DMS 273 treated with DMSO at 0.1 percent for 48 hours (cell line): ENCODE measurements at places on chromosomes 1 and 21.

- no peak for DNase-seq
Observed at GRCh38 chr1:230206976-230207375, 139.9 kb downstream of the GALNT2 start.

GRCh38 chr21:32328595-32328994 is 29.9 kb downstream of the MRAP start:
- no peak for DNase-seq

DNA sequence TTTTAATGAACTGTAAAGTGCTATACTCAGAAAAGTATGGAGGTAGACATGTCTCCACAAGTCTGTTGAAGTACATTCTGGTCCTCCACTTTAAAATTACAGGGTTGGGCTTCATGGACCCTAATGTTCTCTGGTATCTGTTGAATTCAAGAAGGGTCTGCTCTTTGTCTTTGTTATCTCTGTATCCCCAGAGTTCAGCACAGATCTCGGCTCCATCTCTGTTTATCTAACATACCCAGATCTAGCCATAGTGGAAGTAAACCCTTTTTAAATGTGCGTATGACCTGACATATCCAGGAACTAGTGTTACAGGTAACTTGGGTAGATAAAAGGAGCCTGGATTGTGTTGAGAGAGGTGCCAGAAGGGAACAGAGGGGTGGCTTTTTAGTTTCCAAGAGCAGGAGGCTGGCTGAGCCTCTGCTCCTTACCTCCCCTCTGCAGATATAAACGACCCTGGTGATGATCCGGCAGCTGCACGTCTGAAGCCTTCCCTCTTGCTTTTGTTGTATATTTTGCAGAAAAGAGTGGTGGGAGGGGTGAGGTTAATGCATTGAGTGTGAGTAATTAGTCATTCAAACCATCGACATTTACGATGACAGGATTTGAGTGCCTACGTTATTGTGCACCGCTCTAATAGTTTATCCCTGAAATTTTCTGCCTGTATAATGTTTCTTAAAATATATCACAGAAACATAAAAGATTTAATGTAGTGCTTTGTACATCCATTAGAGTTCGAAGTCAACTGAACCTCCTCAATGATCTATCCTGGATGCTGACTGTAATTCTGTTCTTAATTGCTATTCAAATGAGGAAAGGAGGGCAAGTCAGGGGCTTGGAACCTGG is 30.8 kb downstream of the ELAVL4 start:
- peak; percentile 37 for DNase-seq

GRCh38 chr1:58829866-58830265 is 46.0 kb upstream of the JUN start:
- no peak for DNase-seq

GRCh38 chr1:47727051-47727696 is 270.0 kb downstream of the TRABD2B start:
- no peak for DNase-seq

GRCh38 chr1:12469493-12469892 is 148.5 kb downstream of the DHRS3 start:
- DNase-seq, result no peak

GRCh38 chr1:60865166-60865565 is 217.2 kb upstream of the NFIA start:
- peak; percentile 65 for DNase-seq

DNA sequence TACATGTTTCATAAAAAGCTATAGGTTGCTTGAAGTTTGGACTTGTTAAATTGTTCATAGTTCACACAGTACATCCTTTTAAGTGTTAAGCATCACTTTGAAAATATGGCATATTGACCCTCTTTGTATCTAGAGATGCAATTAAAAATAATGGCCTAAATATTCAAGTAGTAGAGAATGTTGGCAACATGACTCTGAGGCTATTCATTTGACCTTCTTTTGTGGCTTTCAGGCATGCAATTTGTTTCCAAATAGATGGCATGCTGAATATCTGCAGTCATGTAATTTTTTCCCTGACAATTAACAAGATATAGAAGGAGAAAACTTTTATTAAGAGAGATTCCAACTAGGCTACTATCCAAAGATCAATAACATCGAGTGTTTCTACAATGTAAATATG is 230.5 kb upstream of the ZRANB2 start:
- DNase-seq, result no peak
